M059J (cell line): ENCODE measurements at places on chromosomes 6 and 20. TPM values are rescaled to one million over a fixed set of nuclear protein-coding genes. Genes with fewer than 3 reads are reported as not detected.

- DNase-seq = no peak
These were observed 88.6 kb downstream of the SIM1 start for GRCh38 chr6:100376103-100376502.

The MAS1 gene
- not detected in 2 replicates for total RNA-seq

The OOEP gene
- not detected in 2 replicates for total RNA-seq

The GSTA2 gene
- 0.12 TPM in 1 of 2 replicates, not detected in the other for total RNA-seq

- no peak for DNase-seq
These were observed 68.1 kb upstream of the RNF146 start for GRCh38 chr6:127198549-127198948.

DNA sequence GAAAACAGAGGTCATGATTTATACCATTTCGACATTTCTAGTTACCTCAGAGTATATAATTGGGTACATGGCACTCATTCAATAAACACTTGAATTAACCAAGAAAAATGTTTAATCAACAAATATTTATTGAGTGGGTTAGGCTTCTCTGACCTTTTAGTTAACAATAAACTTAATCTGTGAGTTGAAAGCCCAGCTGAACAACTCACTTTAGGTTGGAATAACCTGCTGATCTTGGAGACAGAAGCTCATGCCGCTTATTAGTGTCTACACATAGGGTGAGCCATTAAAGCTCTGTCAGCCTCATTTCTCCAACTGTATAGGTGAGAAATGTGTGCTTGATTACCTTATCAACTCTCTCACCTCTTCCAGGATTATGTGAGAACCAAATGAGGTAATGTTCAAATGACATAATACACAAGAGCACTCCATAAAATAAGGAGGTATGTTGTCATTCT lies 98.2 kb upstream of the DTNBP1 start:
- no peak for DNase-seq

- no peak for DNase-seq
These were observed 2.1 kb downstream of the FAM210B start for GRCh38 chr20:56360908-56361205.

The EYA4 gene
- 8.2 and 12.0 TPM in 2 replicates for total RNA-seq

DNA sequence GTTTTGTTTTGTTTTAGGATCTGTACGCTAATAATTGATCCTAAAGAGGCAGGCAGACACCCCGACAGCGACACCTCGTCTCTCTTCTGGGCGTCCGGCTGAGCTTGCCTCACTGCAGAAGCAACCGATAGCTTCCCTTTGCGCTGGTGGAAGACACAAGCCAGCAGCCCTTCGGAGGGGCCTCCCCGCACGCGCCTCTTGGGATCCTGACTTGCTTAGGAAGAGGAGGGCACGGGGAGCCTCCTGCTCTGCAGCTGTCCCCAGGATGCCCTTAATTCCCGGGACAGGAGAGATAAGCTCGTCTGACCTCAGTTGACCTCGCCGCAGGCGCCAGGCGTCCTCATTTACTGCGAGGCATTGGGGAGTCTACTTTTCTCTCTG lies 94.0 kb downstream of the CD83 start:
- no peak for DNase-seq

- no peak for DNase-seq
These were observed 124.4 kb downstream of the TTLL2 start for GRCh38 chr6:167449094-167449861.

GRCh38 chr20:58135441-58136148 lies 92.9 kb downstream of the ANKRD60 start:
- peak; percentile 60 for DNase-seq

DNA sequence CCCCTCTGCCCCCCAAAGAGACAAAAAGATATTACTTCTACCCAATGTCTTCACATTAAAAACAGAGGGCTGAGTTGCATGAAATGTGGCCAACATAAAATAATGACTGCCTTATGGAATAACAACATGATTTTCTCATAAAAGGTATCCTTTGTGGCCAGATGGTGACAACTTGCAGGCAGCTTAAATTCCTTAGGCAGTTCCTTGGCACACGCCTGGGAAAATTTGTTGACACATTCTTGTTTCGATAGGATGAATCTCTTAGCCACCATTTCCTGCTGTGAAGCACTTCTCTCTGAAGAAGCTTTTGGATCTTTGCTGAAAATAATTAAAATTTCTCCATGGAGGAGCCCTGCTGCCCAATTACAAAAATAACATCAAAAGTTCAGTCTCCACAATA lies 109.0 kb upstream of the COL21A1 start:
- DNase-seq = peak; percentile 86

- peak; percentile 9 for DNase-seq
These were observed 39.6 kb upstream of the RCAN2 start for GRCh38 chr6:46530896-46531295.

DNA sequence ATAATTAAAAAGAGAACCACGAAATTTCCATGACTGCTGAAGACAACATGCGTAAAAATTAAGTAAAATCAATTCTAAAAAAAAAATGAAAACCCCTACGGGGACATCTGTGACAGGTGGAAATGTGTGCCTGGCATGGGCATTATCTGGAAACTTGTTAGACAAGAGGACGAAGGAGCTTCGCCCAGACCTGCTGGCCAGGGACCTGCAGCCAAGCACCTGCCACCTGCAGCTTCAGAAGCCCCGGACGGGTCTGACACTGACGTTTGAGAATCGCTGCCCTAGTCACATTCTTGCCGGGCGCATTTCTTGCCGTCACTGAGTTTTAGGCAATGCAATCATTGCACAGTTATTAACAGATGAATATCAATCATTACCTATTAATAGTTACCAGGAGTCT lies 140.3 kb downstream of the SMOC2 start:
- DNase-seq = no peak

The RIPPLY2 gene
- total RNA-seq = not detected in 2 replicates

GRCh38 chr6:26350858-26351543 lies 14.0 kb upstream of the BTN3A2 start:
- no peak for DNase-seq

- no peak for DNase-seq
These were observed 5.6 kb upstream of the HTR1B start for GRCh38 chr6:77468939-77469338.

- no peak for DNase-seq
These were observed 4.1 kb upstream of the MAN1A1 start for GRCh38 chr6:119353696-119354095.

DNA sequence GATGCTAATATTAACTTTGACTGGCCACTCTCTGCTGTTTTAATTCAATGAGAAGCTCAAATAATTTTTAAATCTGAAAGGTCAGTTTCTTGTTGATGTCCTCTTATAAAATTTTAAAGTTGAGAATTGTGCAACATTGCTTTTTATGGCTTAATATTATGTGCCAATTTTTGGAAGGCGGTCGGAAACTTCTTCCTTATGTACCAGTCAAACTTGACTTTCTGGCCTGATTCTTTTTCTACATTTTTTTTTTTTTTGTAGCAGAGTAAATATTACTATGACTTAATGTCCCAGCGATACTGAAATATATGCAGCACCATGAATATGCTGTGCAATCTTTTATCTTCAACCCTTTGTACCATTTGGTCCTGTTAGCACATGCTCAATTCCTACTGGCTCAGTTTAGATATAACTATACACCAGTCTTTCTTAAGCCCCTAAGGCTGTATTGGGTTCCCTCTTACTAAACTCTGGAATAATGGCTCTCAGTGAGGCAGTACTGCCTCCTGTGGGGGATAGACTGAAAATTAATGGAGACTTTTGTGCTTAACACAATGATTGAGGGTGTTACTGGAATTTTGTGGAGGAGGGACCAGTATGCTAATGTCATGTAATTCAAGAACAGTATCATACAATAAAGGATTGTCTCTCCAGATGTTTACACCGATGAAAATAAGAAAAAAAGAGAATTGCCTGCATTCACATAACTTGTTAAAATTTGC lies 156.4 kb upstream of the SYNCRIP start:
- no peak for DNase-seq

DNA sequence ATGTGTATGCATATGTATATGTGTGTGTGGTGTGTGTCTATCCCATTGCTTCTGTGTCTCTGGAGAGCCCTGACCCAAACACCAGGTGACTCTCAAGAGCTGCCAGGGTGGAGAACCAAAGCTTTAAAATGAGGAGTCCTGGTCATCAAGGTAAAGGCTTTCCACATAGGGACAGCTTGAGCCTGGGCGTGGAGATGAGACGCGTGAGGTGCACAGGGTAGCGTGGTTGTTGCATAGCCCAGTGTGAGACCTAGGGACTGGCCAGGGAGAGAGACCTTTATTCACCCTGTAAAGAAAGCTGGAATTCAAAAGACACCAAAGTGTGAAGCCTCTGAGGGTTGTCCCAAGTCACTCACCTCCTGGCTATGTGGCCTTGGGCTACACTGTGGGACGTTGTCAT lies 149.1 kb downstream of the SYCP2 start:
- no peak for DNase-seq

DNA sequence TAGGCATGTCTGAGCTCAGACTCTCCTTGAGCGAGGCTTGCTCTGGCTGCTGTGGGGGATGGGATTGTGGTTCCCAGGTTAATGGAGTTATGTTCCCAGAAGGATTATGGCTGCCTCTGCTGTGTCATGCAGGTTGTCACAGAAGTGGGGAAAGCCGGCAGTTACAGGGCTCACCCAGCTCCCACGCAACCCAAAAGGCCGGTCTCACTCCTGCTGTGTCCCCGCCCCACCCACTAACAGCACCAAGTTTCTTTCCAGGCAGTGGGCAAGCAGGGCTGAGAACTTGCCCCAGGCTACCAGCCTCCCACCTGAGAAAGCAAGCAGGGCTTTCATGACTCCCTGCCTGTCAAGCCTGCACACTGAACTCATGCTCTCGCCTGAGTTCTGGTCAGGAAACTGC lies 750.5 kb downstream of the FRK start:
- no peak for DNase-seq

GRCh38 chr6:111263837-111264236 lies 176.5 kb downstream of the SLC16A10 start:
- peak; percentile 87 for DNase-seq

The DSP gene
- 24.3 and 45.1 TPM in 2 replicates for total RNA-seq

The MOG gene
- not detected in 2 replicates for total RNA-seq
